ENCODE measurements at places on chromosomes 16 and 17. TPM values are rescaled to one million over a fixed set of nuclear protein-coding genes. Genes with fewer than 3 reads are reported as not detected.

- DNase-seq, result no peak
These were observed at the start of gene SEPTIN1 for GRCh38 chr16:30382111-30382881. TSS of gene SEPTIN1 (minus strand) at chr16:30382561. CDS start at chr16:30382542, 19 bp downstream.

- peak; percentile 95 for DNase-seq
These were observed 8.9 kb upstream of the TIMP2 start for GRCh38 chr17:78933959-78934568.

GRCh38 chr16:81612351-81613163, 166.5 kb upstream of the PLCG2 start:
- peak; percentile 82 for DNase-seq

DNA sequence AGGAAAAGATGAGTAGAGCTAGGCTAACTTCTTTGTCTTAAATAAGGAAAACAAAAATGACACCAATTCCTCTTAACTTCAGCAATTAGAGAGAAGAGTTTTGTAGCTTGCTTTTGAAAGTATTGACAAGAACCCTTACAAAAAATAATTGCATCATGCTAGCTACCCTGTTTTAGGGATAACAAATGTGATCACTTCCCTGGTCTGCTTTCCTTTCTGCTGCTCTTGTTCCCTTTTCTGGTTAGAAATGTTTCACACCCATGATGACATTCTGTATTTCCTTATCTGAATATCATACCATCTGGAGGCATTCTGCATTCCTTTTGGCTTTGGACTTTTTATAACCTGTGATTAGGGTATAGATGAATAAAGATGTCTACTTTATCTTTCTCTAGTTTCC, 9.9 kb upstream of the SMIM36 start:
- DNase-seq, result no peak

DNA sequence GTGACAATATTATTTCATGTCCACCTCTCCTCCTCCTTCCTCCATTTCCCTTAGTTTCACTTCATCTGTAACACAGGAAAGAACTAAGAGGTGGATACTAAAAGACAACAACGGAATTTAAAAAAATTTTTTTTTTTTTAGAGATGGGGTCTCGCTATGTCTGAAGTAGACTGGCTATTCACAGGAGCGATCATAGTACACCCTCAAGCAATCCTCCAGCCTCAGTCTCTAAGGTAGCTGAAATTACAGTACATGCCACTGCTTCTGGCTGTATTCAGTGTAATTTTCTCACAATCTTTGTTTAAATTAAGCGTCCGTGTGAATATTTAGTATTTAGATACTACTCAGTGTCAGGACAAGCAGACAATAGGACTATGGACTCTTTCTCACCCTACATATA, 35.6 kb downstream of the FBXL20 start:
- no peak for DNase-seq

GRCh38 chr17:64533784-64534183, 27.0 kb downstream of the CEP95 start:
- no peak for DNase-seq

- no peak for DNase-seq
These were observed 139.2 kb downstream of the TOX3 start for GRCh38 chr16:52407778-52408177.

DNA sequence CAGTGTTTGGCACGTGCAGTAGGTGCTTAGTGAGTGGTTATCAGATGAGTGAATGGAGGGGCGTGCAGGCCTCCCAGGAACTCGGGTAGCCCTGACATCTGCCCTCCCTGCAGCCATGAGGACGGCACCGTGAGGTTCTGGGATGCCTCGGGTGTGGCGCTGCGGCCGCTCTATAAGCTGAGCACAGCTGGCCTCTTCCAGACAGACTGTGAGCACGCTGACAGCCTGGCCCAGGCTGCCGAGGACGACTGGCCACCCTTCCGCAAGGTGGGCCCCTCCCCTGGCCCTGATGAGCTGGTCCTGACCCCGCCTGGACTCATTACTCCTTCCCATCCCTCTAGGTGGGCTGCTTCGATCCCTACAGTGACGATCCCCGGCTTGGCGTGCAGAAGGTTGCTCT, 11.1 kb downstream of the LLGL1 start:
- DNase-seq, result no peak

- DNase-seq, result no peak
These were observed 5.0 kb downstream of the MLLT6 start for GRCh38 chr17:38709864-38710603.

GRCh38 chr16:46717692-46718091, 28.2 kb downstream of the ORC6 start:
- DNase-seq, result no peak

GRCh38 chr17:9167379-9167778, 146.1 kb downstream of the NTN1 start:
- no peak for DNase-seq

DNA sequence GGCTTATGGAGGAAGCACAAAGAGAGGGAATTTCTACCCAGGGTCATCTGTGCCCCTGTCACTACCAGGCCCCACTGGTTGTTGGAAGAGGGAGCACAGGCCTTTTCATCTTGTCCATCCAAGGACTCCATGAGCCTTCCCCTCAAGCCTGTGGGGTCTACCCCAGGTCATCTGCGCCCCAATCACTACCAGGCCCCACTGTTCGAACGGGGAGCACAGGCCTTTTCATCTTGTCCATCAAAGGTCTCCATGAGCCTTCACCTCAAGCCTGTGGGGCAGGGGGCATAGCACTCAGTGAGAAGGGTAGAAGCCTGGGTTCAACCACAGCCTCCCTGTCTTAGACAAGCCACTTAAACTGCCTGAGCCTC, 101.5 kb upstream of the CDH5 start:
- DNase-seq, result no peak

- no peak for DNase-seq
These were observed 1.5 kb downstream of the SPOP start for GRCh38 chr17:49676276-49676868.

GRCh38 chr16:88442727-88443576, 10.1 kb upstream of the ZFPM1 start:
- peak; percentile 79 for DNase-seq

DNA sequence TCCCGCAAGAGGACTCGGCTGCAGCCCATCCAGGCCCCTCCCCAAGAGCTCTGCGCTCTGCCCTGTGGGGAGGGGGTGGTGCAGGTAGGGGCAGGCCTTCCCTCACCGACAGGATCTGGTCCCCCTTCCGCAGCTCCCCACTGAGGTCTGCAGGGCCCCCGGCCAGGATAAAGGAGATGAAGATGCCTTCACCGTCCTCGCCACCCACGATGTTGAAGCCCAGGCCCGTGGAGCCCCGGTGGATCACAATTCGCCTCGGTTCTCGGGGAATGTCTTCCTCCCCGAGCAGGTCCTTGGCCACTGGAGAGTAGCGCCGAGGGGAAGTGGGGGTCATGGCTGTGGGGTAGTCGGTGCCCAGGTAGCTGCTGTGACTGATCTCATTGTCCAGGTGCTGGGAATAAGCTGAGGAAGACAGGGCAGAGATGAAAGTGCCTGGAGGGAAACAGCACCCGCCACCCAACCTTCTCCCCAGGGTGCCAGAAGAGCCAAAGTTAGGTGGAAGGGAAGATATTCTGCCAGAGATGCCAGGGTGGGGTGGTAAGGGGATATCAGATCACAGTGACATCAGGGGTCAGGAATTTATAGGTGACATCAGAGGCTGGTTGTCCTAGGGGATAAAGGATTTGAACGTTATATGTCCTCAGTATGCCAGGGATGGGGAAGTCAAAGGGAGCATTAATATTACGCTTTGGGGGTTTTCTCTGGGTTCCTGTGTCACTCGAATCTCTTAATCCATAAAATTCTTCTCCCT, 17.7 kb upstream of the ASGR1 start:
- DNase-seq, result no peak

DNA sequence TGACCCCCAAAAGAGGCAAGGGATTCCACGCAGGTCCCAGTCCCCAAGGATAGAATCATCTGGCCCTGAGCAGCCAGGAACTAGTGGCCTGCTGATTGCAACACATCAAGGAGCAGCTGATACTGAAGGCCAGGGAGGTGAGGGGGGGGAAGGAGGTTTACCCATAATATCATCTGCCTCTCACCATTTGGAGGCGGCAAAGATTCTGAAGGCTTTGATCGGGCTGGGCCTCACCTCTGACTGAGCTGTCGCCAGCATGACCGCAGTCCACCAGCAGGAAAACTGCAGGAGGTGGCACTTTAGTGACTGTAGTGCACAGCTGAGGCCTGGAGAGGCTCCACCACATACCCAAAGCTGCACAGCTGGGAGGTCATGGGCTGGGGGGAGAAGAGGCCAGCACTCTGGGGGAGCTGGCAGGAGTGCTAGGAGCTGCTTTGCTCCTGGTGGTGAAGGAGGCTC, 20.5 kb upstream of the ITGA3 start:
- no peak for DNase-seq

DNA sequence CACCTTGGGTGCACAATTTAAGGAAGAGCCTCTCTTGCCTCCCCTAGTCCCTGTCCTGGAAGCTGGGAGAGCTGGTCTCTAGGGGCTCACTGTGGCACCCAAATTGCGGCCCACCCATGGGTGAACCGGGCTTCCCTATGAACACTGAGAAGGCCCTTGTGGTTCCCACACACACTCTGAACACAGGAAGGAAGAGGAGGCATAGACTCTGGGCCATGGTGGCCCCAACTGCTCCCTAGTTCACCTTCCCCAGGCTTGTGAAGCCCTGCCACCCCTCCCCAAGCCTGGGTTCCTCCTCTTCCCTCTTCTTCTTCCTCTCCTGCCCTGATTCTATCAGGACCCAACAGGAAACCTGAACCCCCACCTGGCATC, 10.5 kb downstream of the SREBF1 start:
- no peak for DNase-seq

DNA sequence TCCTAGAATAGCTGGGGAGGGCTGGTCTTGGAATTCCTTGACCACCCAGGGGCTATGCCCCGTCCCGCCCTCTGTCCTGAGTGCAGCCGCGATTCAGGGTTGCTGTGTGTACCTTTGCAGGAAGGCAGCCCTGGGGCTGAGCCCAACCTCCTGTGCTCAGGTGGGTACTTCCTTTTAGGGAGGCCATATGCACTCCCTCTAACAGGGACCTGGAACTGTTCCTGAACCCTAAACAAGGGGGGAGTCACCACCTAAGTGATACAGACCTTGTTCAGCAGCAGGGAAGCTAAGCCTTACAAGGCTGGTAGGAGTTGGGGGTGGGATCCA, 24.6 kb downstream of the LLGL2 start:
- DNase-seq, result no peak

DNA sequence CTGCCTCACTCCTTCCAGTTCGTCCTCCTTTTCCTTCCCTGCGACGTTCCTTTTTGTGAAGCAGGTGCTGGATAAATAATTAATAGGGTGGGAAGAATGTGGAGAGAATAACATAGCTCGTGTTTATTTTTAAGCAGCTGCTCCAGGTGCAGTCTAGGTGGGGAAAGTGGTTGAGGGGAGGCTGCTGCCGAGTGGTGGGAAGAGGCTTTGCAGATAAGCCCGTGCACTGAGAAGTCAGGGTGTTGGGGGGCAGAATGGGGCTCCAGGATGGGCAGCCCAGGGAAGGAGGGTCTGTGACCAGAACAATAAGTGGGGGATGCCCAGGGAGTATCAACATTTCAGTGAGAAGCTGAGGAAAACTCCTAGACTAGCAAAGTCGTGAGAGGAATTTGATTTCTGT, 300.5 kb downstream of the CPPED1 start:
- no peak for DNase-seq

DNA sequence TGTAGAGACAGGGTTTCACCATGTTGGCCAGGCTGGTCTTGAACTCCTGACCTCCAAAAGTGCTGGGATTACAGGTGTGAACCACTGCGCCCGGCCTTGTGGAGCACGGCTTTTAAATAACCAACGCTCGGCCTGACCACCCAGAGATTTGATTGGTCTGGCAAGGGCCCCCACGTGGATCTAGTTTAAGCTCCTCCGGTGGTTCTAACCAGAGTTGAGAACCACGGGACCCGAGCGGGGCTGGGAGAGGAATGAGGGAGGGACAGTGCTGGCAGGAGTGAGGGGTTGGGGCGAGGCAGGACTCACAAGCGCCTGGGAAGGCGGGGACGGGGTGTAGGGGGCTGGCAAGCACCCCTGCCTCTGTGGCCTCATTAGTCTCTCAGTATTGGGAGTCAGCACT, 3.0 kb downstream of the NLRC3 start:
- no peak for DNase-seq

ENPP7 gene
- not detected for total RNA-seq

C17orf100 gene
- total RNA-seq, result 0.63 TPM

CRYBA1 gene
- total RNA-seq, result not detected

KRT36 gene
- not detected for total RNA-seq

SLC38A8 gene
- total RNA-seq, result not detected

SCIMP gene
- 3.1 TPM for total RNA-seq

CCL4L2 gene
- total RNA-seq, result not detected

PPY gene
- total RNA-seq, result not detected

PRR14 gene
- 23.7 TPM for total RNA-seq

YBX2 gene
- 1.2 TPM for total RNA-seq

IRX5 gene
- 1.1 TPM for total RNA-seq

ATP2C2 gene
- total RNA-seq, result not detected

Data from left cardiac atrium (tissue), 4 donors.